Progenitor cell of endocrine pancreas (in vitro differentiated cells): ENCODE measurements at places on chromosomes 7 and 10.

DNA sequence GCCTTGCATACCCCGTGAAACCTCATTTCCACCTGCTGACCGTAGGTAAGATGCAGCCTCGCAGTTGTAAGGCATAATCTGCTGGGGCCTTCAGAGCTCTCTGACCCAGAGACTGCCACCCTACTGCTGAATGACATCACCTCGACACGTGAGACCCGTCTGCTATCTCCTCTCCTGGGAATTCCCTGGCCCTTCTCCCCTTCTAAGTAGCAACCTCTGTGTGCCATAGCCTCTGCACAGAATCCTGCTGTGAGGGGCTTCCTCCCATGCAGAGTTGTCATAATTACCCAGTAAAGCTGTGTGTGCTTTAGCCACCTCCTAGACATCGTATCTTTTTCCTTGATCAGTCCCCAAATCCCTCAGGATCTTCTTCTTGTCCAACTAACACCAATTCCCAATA, 106.7 kb downstream of the CACNB2 start:
- no peaks in the 10 kb centered on the region for H3K36me3 ChIP-seq
- no peak overlapping the region for H3K27ac ChIP-seq
- DNase-seq: no peak
- no peaks in the 10 kb centered on the region for H3K4me1 ChIP-seq

DNA sequence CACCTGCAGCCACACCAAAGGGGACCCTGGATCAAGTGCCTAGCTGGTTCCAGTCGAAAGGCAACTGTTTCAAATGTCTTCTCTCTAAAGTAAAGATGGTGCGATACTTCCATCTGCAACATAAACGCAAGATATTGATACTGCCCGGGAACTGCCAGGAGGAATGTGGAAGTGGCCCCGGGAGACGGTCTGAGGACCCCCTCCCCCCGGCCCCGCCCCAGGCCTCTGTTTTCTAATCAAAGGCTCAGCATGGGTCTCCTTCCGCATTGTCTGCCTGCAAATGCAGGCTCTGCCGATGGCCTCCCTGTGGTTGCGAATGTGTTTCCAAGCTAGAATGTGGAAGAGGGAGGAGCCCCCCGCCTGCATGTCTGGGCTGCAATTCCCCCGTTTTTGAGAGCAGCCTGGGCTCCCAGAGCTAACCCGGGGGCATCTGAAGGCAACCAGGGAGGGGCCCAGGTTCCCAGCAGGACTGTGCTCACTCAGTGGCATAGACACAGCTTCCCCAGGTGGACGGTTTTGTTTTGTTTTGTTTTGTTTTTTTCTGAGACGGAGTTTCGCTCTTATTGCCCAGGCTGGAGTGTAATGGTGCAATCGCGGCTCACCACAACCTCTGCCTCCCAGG, 223.9 kb upstream of the PPP2R2D start:
- H3K27ac ChIP-seq: no peak overlapping the region
- H3K4me3 ChIP-seq: no peak overlapping the region
- H3K4me1 ChIP-seq: no peaks in the 10 kb centered on the region
- no peaks in the 10 kb centered on the region for H3K36me3 ChIP-seq

- no peak overlapping the region for H3K27ac ChIP-seq
- no peak for DNase-seq
- H3K4me3 ChIP-seq: no peak overlapping the region
- peaks cover 9% of the 10 kb centered on the region for H3K4me1 ChIP-seq
- H3K27me3 ChIP-seq: peaks cover 5% of the 10 kb centered on the region
- no peaks in the 10 kb centered on the region for H3K36me3 ChIP-seq
These were observed 228.9 kb upstream of the PITRM1 start for GRCh38 chr10:3401491-3401938.

GRCh38 chr7:29077854-29078253, 68.5 kb downstream of the CPVL start:
- DNase-seq: no peak
- no peak overlapping the region for H3K4me3 ChIP-seq
- no peaks in the 10 kb centered on the region for H3K36me3 ChIP-seq
- H3K4me1 ChIP-seq: peaks cover 4% of the 10 kb centered on the region

DNA sequence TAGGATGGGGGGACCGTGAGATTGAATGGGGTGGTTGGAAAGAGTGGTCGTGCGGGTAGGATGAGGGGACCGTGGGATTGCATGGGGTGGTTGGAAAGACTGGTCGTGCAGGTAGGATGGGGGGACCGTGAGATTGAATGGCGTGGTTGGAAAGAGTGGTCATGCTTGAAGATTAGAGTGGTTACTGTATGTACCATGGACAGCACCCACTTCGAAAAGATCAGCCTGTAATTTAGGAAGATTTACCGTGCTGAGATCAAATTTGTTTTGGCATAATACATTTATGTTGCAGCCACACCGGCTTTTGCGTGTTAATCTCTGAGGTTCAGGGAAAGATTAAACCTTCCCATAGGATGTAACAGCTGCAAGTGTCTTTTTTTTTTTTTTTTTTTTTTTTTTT, 495.2 kb upstream of the ADARB2 start:
- H3K27ac ChIP-seq: no peak overlapping the region
- peaks cover 4% of the 10 kb centered on the region for H3K4me1 ChIP-seq
- no peaks in the 10 kb centered on the region for H3K36me3 ChIP-seq
- DNase-seq: no peak

DNA sequence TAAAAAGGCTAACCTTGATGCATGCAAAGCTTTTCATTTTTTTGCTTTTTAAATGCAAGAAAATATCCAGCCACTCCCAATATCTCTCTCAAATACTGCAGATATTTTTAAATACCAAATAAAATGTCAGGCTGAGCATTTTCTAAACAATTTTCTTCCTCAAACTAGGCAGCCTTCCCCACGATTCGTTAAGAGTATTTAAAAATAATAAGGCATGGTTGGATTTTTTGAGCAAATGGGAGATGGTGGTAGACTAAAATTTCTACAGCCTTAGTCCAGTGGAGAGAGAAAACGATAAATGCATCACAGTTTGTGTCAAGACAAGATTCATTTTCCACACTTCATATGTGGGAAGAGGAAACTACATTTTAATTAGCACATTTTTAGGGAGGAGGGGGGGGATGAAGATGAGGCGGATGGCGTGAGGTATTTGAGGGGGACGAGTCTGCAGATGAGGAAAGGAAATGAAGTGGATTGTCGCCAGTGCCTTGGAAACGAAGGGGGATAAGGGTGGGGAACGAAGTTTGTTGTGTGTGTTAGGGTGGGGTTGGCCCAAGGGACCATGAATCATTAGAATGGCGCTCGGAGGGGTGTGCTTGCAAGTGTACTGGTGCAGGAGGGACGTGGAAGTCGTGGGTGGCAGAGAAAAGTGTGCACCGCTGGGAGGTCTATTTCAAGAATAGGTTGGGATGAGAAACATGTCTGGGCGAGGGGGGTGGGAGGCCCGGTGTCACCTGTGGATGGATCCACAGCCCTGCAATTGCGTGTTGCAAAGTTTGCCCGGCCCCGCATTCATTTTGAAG, 1.2 kb upstream of the ADD3 start:
- no peak overlapping the region for H3K27ac ChIP-seq
- H3K4me3 ChIP-seq: no peak overlapping the region
- H3K4me1 ChIP-seq: peaks cover 37% of the 10 kb centered on the region
- no peaks in the 10 kb centered on the region for H3K27me3 ChIP-seq

DNA sequence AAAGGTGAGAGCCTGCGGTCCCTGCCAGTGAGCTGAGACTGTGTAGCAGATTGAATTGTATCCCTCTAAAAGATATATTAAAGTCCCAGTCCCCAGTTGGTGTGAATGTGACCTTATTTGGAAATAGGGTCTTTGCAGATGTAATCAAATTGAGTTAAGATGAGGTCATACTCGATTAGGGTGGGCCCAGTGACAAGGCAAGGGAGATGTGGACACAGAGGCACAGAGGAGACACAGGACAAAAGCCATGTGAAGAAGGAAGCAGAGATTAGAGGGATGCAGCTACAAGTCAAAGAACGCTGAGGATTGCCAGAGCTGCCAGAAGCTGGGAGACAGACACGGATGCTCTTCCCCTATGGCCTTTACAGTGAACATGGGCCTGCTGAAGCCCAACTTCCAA, 104.3 kb downstream of the CLEC2L start:
- H3K27ac ChIP-seq: no peak overlapping the region
- H3K4me3 ChIP-seq: no peak overlapping the region
- no peaks in the 10 kb centered on the region for H3K27me3 ChIP-seq

- H3K36me3 ChIP-seq: no peaks in the 10 kb centered on the region
- no peaks in the 10 kb centered on the region for H3K4me1 ChIP-seq
- no peak overlapping the region for H3K4me3 ChIP-seq
- DNase-seq: no peak
- no peak overlapping the region for H3K27ac ChIP-seq
- H3K27me3 ChIP-seq: no peaks in the 10 kb centered on the region
These were observed 140.2 kb upstream of the CTTNBP2 start for GRCh38 chr7:118013252-118014010.
